ENCODE measurements at places on chromosomes 11 and 22. TPM values are rescaled to one million over a fixed set of nuclear protein-coding genes. Genes with fewer than 3 reads are reported as not detected.

DNA sequence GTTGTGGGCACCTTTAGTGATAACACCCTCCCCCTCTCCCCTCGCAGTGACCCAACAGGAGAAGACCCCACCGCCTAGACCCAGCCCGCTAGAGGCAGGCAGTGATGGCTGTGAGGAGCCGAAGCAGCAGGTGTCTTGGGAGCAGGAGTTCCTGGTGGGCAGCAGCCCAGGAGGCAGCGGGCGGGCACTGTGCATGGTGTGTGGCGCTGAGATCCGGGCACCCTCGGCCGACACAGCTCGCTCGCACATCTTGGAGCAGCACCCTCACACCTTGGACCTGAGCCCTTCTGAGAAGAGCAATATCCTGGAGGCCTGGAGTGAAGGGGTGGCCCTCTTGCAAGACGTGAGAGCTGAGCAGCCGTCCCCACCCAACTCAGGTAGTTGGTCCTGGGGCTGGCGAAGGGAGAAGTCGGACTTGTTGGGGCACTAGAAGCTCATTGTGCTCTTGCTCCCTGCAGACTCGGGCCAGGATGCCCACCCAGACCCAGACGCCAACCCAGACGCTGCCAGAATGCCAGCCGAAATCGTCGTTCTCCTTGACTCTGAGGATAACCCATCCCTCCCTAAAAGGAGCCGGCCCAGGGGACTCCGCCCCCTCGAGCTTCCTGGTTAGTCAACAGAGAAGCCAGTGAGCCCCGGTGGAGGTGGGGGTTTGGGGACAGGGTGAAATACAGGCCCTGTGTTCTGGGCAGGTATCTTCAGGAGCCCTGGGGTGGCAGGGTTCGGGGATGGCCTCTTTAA is 4.7 kb downstream of the SPINDOC start:
- no peak for DNase-seq

DNA sequence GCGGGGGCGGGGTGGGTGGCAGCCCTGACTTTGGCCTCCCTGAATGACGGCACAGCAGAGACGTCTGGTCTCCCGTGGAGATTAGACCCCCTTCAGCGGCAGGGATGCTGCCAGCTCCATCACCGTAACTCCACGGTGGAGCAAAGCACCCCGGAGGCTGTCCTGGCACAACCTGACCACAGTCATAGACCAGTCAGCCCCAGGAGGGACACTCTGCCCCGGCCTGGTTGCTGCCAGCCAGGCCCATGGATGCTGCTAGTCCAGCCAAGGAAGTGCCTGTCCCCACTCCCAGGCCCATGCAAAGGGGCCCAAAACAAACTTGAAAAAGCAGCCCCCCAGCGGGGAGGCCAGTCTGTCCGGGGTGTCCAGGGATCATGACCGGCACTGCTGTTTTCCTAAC is 11.5 kb upstream of the ANO1 start:
- DNase-seq, result no peak

- no peak for DNase-seq
Observed at GRCh38 chr22:43035250-43035649, 20.3 kb upstream of the PACSIN2 start.

GRCh38 chr11:75293903-75294302 is 53.3 kb downstream of the TPBGL start:
- DNase-seq, result no peak

DNA sequence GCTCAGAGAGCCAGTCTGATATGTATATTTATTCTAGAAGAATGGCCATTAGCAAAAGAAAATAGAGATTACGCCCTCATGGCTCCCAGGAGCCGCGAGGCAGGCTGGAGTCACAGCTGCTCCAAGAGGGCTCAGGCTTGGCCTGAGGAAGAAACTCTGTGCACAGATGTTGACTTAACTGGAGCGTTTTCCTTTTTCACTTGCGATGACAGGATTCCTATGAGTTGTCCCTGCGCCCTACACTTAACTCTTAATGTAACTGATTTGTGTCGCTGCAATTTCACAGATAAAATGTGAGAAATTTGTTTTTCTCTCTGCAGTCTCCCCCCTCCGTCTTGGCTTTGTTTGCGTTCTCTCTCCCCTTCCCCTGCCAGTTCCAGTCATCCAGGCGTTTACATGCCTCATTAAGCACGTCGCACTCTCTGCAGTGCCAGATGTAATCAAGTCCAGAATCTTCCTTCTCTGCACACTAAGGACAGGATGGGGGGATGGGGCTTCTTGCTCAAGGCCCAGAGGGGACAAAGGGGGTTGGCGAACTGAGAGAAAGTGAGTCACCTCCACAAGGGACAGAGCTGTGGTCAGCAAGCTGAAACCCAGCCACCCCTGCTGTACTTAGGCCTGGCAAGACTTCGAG is 1060.1 kb downstream of the NTM start:
- no peak for DNase-seq

Gene DBX1
- total RNA-seq, result not detected

DNA sequence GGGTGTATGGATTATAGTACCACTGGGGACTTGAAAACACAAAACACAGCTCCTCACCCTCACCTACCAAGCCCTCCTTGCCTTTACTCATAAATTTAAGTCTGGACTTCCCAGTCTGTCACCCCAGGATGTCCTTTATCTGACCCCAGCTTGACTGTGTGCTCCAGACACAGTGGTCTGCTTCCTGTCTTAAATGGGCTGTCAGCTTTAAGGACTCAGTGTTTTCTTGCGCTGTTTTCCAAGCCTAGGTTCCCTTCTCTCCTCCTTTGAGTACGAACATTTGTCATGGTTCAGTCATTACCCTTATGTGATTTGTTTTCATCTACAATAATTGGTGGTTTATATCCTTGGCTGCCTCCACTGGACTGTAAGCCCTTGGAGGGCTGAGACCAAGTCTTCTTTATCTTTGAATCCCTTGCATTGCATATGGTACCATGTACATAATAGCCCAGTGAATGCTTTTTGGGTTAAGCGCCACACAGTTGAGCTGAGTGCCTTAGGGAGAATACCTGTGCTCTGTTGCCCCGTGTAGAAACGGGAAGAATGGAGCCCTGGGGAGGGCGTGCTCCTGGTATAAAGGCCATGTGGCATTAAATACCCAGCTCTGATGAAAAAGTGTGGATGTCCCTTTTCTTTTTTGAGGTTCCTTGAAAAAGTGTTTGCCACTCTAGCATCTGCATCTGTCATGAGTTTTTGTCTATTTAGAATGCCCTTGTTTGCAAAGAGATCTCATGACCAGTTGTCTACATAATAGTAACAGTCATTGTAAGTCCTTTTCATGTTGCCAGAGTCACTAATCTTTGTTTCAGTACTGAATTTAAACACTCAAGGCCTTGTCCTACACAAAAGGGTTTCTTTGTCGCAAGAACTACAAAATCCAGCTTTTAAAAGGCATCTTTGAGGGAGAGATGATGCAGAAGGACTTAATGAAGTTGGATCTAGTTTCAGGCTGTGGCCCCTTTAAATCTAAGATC is 14.0 kb downstream of the PANX1 start:
- DNase-seq, result no peak

- DNase-seq, result no peak
Observed at GRCh38 chr11:72626414-72626936, 47.7 kb downstream of the PDE2A start.

DNA sequence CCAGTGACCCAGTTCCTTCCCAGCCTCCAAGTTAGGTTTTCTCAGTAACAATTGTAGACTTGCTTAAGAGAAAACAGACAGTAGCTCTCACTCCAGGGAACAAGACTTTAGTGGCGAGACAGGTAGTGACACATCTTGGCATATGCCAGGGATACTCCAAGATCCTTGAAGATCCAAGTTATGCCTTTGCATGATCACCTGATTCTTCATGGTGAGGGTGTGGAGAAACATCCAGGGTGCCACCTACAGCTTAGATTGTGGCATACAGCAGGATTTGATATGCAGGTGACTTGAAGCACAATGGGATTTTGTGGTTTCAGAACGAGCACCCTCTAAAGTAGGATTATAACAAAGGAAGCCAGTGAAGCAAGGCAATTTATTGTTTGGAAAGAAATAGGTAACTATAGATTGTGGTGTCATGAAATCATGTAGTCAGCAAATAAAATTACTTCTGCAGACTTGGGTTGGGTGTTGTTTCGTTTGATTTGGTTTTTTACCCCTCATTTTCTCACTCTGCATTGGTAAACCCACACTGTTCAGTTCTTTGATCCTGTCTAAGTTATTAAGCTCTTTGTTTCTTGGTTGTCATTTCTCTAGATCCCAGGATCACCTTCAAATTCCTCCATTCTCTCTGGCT is 9.2 kb downstream of the POU2AF3 start:
- no peak for DNase-seq

Measured in A673 (cell line).